ENCODE measurements at places on chromosomes 7 and 10. TPM values are rescaled to one million over a fixed set of nuclear protein-coding genes. Genes with fewer than 3 reads are reported as not detected.

GRCh38 chr7:29657856-29658255 is 94.2 kb downstream of the PRR15 start:
- DNase-seq: no peak

DNA sequence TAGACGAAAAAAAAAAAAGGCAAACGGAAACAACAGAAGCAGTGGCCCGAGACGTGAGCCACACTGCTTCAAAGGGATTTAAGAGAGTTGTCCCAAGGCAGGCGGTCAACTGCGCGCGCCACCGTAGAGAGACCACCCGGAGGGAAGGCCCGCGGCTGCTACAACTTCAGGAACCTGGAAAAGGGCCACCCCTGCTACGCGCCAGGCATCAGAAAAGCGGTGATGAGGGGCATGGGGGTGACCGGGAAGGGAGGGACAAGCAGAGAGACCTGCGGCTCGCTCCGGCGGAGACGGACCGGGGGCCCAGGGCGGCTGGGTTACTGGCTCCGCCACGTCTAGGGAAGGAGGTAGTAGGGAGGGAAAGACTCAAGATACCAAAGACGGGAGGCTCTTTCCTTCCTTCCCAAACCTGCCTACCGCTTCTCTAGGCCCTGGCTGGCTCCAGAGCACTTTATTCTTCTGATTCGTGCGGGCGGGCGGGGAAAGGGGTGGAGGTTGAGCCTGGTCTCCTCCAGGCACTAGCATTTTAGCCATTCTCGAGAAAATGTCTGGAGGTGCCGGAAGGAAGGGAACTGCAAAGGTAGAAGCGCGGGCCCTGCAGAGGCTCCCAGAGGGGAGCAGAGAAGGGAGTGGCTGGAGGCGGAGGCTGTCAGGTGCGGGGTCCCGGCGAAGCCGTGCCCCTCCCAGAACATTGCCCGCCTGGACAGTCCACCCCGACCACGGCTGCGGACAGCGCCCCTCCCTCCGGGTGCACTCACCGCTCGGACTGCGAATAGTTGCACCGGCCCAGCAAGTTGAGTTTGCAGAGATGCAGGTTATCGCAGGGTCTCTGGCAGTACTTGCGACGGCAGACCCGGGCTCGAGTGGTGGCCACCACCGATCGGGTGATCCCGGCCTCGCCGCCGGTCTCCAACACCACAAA is 993 bp downstream of the ZC3HAV1 start:
- peak; percentile 31 for DNase-seq

DNA sequence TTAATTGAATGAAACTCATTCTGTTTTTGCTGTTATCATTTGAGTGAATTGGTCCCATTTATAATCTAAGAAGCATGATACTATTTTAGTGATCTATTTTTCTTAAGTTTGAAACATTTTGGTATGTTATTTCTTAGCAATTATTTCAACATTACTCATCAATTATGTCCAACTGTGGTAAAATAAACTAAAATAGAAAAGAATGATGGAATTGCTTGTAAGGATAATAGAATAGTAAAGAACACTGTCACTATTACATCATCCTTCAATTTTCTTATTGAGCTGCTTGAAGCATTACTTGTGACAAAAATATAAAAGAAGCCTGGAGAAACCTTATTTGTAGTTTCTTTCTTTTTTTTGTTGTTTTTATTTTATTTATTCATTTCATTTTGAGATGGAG is 42.4 kb downstream of the ZNF487 start:
- DNase-seq: no peak

DNA sequence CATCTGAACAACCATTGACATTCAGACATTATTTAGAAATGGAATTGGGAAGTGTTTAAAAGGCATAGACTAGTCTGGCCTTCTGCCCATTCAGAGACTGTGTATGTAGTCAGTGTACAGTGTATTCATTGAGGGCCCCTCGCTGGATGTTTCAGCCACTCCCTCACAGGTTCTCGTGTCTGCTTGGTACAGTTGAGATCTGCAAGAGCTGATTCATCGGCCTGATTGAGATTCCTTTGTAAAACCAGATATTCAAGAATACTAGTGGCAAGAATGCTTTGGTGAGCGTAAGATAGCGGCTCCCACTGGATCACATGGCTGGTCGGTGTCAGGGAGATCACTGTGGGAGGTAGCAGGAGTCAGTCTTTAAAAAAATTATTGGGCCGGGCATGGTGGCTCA is 119.5 kb downstream of the TCF7L2 start:
- DNase-seq: no peak

GRCh38 chr10:103280031-103280430 is 3.1 kb downstream of the INA start:
- no peak for DNase-seq

GRCh38 chr7:155610633-155611193 is 33.7 kb upstream of the RBM33 start:
- DNase-seq: no peak

GRCh38 chr7:55104712-55105433 is 86.1 kb downstream of the EGFR start:
- DNase-seq: no peak

GRCh38 chr7:150717814-150718420 is 1.5 kb downstream of the GIMAP1 start:
- no peak for DNase-seq

GRCh38 chr10:129191797-129192196 is 275.2 kb upstream of the MGMT start:
- no peak for DNase-seq

GRCh38 chr7:79142706-79143105 is 310.8 kb downstream of the MAGI2 start:
- DNase-seq: no peak

DNA sequence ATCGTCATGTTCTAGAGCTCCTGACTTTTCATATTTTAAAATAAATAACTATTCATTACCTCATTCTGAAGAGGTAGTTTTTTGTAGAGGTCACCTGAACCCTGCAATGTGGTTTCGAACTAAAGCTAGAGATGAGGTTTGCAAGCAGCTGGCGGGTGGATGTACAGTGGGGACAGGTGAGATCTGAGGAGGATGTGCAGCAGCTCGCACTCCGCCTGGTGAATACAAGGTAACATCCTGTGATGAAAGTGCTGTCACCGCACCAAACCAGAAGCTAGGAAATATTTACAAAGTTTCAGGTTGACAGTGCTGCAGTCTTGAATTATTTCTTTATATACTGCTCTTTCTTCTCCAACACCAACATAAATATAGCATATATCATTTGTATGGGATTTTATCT is 26.5 kb downstream of the NDUFB2 start:
- no peak for DNase-seq

DNA sequence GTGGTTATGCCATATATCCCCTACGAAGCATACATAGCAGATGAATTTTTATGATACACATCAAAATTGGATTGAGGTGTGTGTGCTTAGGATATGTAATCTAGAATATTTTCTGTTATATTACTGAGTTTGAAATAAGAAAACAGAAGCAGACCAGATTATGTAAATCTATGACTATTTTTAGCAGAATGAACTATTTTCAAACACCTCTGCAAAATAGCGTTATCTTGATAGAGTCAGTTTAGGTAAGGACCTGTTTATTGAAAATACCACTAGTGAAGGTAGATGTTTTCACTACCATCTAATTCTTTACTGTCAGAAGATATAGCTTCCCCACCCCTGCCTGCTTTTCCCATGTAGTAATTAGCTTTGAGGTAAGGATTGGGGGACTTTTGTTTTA is 9.1 kb downstream of the LANCL2 start:
- DNase-seq: no peak

PTPRE gene
- total RNA-seq: 11.2 TPM

RHBDD2 gene
- 26.1 TPM for total RNA-seq

SPDYE5 gene
- not detected for total RNA-seq

TPK1 gene
- total RNA-seq: 3.5 TPM

A1CF gene
- not detected for total RNA-seq

Measured in fibroblast of villous mesenchyme (primary cell).